NCI-H1930 (cell line): ENCODE measurements at places on chromosomes 3 and 15.

DNA sequence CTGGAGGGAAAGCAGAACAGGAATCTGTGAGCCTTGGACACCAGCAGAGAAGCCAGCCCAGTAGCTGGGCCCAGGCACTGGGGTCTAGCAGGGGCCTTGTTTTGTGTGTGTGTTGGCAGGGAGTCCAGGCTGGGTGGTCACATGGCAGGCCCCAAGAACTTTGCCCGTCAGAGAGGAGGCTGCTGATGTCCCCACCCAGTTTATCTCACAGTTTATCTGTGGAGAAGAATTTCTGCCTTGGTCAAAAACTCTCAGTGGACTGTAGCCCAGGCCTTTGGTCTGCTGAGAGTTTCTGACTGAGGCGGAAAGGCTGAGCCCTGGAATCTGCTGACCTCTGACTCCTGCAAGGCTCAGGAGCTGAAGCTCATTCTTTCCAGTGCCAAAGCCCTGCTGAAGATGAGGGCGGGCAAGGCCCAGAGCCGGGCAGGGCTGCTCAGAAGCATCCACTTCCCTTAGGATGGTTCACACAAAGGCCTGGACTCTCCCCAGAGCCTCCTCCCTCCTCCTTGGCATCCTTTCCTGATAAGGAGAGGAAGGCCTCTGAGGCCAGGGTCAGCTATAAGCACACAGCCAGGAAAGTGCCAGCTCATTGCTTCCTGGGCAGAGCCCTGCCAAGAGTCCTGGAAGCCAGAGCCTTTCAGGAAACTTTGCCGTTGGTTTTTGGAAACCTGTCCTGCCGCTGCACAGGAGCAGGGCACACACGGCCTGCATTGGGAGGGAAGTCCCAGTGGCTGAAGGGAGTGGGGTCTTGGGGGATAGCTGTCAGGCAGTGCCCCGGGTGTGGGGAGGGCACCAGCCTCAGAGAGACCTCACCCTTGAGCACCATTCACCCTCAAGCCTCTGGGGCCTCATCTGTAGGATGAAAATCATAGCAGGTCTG is 37.2 kb upstream of the SLCO2A1 start:
- no peak for DNase-seq

GRCh38 chr3:24683633-24684384 is 189.2 kb upstream of the THRB start:
- DNase-seq: no peak

DNA sequence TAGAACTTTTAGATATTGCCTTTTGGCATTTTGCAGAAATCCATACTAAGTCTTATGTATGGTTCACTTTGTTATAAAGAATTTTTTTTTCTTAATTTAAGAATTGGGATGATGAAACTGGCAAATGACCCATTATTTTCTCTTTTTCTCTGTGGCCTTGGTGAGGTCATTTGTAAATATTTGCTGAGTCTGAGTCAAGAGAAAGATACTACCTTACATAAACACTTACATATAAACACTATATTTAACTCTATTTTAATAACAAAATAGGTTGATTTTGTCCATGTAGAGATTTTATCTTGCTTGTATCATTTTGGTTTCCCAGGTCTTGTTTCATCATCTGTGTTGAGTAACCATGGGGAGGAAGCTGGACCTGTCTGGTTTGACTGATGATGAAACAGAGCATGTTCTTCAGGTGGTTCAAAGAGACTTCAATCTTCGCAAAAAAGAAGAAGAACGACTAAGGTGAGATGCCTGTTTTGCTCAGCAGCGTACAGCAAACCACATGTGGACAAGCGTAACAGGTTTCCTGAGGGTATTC is 91.1 kb downstream of the MYRIP start:
- no peak for DNase-seq

- DNase-seq: no peak
Observed at GRCh38 chr15:88617790-88618189, 3.4 kb upstream of the AEN start.

DNA sequence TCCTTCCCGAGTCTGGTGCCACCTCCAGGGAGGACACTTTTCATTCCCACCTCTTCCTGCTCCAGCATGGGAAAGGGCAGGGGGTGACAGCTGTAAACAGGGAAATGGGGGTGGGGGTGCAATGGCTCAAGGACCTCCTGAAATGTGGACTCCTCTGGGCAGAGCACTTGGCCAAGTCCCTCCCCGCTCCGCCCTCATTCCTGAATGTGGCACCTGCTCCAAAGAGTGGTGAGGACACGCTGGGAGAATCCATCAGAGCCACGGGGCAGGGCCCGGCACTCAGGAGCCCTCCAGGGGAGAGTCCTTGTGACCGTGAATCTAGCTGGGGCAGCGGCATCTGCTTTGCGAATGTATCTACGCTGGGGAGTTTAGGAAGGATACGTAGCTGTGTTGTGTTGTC is 11.1 kb upstream of the LINGO1 start:
- DNase-seq: no peak
